ENCODE measurements at places on chromosomes 4 and X.

GRCh38 chr4:102524691-102525090 is 23.5 kb downstream of the NFKB1 start:
- no peak for DNase-seq

GRCh38 chrX:91066104-91066503 is 368.5 kb upstream of the PABPC5 start:
- DNase-seq, result no peak

DNA sequence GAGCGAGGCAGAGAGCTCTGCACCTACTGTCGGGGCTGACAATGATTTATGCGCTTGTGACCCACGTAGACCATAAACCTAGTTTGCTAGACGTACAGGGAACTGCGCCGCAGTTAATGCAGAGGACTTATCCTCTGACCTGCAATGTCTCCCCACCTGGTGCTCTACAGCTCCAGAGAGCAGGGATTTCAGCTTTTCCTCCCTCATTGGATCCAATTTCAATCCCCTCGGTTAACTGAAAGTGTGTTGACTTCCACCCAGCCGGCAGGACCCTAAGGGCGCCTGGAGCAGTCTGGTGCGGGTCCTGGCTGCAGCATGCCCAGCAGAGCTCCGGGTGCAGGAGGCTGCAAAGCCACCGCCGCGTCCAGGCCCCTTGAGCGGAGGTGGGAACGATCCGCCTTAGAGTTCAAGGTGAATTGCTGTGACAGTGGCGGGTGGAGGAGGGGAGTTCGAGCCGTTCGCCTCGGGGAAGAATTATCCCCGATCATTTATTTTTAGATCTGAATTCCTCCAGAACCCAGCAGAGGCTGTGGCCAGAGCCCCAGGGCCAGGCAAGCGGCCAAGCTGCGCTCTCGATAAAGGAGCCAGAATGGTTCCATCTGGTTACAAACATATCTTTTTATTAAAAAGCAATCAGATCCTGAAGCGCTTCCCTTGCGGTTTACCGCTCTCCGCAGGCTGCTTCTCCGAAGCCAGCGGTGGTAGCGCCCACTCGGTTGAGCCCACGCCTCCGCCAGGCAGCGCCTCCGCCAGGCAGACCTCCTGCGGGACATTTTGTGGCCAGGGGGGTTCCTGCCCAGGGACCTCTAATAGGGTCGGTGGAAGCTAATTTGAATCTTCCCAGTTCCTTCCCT is 66.0 kb downstream of the FBXO8 start:
- DNase-seq, result no peak

DNA sequence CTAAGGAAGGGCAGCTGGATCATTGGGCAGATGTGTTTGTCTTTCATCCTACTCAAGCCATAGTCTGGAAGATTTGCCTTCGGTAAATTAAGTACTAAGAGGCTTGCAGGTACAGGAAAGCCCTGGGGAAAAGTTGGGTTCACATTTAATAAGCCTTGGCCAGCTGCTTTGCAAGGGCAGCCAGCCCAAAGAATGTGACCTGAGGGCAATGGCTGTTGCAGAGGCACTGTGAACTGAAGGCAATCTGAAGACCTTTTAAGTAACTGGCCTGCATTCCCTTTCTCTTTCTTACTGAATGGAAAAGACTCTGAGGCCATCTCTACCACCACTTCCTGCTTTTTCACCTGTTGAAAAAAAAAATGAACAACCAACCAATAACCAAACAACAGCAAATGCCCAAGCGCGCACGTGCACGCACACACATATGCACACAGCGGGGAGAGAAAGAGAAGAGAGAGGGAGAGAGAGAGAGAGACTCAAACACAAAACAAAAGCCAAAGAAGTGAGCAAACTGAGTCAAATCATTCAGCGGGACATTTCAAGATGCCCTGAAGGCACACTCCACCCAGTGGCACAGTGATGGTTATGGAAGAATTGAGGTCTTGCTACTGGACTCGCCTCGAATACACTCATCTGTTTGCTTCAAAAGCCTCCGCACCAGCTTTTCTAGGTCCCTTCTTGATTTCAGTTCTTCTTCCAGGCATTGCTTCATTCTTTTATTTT is 19.6 kb downstream of the CD40LG start:
- DNase-seq, result no peak

GRCh38 chr4:13704761-13705160 is 77.2 kb upstream of the BOD1L1 start:
- DNase-seq, result no peak

DNA sequence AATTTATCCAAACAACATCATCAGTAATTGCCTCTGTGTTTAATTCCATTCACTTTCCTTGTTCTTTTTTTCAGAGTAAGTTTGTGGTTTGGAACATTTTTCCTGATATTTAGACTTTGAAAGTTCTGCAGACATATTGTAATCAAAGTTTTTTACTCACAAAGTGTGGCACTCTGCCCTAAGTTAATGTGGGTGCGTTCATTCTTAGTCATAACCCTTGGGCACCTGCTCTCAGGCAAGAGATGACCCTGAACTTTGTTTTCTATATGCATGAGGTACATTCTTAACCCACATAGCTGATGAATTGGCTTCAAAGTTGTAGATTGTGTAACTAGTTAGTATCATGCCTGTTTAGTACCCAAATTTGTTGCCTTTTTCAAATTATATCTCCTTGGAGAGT is 424.3 kb downstream of the GRXCR1 start:
- DNase-seq, result no peak

DNA sequence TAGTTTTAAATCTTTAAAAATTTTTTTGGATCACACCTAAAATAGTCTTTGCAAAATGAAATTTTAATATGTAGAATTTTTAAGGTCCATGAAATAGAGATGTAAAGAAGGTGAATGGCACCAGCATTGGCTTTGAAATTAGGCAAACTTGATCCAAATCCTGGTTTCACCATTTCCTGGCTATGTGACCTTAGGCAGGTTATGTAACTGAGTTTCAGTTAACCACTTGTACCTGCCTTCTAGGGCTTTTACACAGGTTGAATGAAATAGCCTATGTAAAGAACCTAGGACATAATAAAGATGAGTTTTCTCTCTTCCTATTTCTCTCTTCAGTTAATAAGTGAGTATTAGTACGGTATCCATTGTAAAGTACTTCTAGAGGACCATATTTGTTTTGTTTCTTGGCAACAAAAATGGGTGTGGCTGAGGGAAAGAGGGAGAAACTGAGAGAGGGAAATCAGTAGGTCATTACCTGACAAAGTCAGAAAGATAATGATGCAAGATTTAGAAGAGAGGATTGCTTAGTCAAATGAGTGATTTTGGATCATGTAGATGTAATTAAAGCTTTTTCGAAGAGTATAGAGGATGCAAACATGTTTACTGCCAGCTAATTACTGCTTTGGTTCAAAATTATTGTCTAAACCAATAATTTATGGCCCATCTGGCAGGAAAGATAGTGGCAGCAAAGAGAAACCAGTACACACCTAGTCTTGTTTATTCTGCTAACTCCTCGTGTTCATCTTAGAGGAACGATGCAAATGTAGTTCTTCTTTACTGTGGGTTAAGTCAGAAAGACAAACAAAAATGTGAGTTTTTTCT is 81.9 kb downstream of the PDLIM5 start:
- DNase-seq, result no peak

DNA sequence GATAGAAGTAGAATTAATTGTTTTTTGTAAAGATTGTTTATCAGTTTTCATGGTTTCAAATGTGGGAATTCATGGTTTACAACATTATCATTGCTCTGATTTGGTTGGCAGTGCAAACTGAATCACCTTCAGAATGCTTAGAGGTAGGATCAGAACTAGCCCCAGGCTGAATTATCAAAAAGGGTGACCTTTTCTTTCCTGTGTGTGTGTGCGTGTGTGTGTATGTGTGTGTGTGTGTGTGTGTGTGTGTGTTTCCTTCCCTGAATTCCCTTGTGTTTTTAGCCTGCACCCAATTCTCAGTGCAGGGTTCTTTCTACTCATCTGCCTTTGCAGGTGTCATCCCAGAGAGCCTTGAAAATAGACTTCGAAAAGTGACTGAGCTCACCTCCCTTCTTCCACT is 125.0 kb downstream of the BMPR1B start:
- no peak for DNase-seq

- no peak for DNase-seq
Observed at GRCh38 chrX:130253916-130254315, 14.8 kb downstream of the ZNF280C start.

DNA sequence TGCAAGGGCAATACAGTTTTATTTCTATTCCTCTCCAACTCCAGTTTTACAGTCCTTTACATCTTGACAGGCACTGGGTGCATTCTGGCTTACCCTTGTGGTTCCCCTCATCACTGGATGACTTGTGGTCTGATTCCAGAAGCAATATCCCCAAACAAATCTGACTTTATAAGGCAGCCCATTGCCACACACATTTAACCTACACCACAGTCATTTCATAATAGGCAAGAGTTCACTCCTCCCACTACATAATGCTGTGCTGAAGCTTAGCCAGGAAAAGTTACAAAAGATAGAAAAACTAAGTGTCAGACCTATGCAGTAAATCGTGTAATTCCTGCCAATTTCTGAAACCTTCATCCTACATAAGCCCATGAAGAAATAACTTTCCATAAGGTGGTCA is 82.9 kb upstream of the MID1IP1 start:
- DNase-seq, result no peak

- DNase-seq, result no peak
Observed at GRCh38 chrX:71603618-71604017, 14.7 kb downstream of the CXCR3 start.

- no peak for DNase-seq
Observed at GRCh38 chrX:109707319-109707718, 25.7 kb downstream of the ACSL4 start.

GRCh38 chr4:173538909-173539445 is 8.9 kb upstream of the HAND2 start:
- no peak for DNase-seq

GRCh38 chr4:74158466-74159142 is 686 bp downstream of the MTHFD2L start:
- DNase-seq, result no peak

GRCh38 chrX:74467656-74468055 is 46.4 kb downstream of the SLC16A2 start:
- no peak for DNase-seq

GRCh38 chr4:176444741-176445140 is 125.0 kb downstream of the SPCS3 start:
- no peak for DNase-seq

- DNase-seq, result no peak
Observed at GRCh38 chr4:36304138-36304681, 22.8 kb downstream of the DTHD1 start.

DNA sequence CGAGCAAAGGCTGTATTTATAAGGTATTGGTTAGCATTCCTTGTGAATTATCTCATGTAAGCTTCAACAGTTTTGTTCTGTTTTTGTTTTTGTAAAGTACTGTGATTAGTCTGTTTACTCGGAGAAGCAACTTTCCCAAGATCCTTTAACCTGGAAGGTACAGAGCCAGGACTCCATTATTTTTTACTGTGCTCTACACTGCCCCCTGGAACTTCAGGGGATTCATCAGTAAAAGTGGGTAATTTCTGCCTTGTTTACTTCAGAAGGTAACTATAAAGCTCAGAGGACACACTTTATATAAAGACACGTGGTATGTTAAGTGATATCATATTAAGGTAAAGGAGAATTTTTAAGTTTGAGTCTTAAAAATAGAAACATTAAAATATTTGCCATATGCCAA is 124.9 kb downstream of the IQCM start:
- no peak for DNase-seq

DNA sequence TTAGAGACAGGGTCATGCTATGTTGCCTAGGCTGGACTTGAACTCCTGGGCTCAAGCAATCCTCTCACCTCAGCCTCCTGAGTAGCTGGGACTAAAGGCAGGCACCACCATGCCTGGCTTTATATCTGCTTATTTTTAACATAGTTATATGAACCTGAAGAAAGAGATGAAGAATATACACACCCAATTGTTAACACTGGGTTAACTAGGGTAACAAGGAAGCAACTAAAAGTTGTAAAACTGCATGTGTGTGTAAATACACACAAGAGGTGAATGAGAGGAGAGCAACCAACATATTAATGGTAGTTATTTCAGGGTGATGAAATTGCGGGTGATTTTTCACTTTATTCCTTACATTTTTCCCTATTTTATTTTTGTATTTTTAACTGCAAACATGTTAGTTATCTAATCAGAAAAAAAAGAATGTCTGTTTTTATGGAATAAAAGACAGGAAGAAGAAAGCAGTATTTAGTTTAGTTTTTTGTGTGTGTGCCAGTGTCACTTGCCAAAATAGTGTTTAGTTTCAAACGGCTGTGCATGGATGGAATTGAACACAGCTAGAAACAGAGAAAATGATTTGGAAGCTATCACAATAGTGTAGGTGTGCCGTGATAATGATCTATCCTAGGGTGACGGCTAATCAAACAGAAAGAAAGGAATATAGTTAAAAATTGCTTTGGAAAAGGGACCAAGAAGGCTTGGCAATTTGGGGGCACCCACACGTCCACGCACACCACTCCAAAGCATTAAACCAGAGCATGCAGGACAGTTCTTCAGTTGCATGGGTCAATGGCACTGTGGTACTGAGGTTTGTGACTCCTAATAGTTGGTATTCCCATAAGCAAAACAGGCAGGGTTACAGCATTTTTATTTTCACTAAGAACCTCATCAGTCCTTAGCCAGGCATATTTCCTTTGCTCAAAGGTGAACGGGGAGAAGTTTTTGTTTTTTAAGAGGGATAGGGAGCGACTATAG is 89.1 kb upstream of the KLHL13 start:
- no peak for DNase-seq

DNA sequence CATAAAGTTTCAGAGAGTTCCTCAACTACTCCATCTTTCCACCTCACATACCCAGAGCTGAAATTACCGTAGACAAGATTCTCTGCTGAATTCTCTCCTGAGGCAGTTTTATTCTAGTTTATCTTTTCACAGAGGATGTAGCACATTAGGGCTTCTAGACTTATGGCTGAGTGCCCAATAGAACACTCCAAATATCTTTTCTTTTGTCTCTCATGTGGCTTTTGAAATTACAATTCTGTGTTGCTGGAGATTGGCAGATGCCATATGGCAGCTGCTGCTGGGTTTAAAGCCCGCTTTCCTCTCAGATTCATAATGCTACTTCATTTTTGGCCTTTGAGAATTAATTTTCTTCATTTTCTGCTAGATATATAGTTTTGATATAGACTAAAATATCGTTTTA is 107.6 kb upstream of the BANK1 start:
- DNase-seq, result no peak

DNA sequence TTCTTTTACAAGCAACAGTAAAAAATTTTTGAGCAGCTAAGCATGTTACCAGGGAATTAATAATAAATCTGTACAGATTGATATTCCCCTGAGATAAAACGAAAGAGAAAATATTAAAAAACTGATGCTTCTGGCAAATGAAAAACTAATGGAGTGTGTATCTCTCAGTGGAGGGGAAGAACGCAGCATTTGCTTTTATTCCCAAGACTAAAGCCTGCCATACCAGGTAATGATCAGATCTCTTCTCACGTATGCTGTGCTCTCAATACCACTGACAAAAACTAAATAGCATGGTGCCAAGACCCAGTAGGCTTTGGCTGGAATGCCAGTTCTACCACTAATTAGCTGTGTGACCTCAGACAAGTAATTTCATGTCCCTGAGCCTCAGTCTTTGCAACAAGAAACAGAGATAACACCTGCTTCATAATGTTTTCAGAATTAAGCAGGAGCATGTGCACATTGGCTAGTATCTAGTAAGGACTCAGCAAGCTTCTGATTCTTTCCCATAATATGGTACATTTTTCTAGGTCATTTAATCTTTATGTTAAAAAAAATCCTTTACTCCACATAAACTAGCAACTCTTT is 179.6 kb downstream of the CENPC start:
- DNase-seq, result no peak

- no peak for DNase-seq
Observed at GRCh38 chr4:87500092-87500462, 29.1 kb downstream of the SPARCL1 start.

GRCh38 chr4:6509587-6509986 is 37.2 kb upstream of the PPP2R2C start:
- DNase-seq, result no peak

- no peak for DNase-seq
Observed at GRCh38 chr4:134027931-134028330, 173.7 kb downstream of the PABPC4L start.
